CD4-positive, alpha-beta T cell treated with Interleukin-15 for 1 hour (primary cell): ENCODE measurements at places on chromosomes 1 and 21.

DNA sequence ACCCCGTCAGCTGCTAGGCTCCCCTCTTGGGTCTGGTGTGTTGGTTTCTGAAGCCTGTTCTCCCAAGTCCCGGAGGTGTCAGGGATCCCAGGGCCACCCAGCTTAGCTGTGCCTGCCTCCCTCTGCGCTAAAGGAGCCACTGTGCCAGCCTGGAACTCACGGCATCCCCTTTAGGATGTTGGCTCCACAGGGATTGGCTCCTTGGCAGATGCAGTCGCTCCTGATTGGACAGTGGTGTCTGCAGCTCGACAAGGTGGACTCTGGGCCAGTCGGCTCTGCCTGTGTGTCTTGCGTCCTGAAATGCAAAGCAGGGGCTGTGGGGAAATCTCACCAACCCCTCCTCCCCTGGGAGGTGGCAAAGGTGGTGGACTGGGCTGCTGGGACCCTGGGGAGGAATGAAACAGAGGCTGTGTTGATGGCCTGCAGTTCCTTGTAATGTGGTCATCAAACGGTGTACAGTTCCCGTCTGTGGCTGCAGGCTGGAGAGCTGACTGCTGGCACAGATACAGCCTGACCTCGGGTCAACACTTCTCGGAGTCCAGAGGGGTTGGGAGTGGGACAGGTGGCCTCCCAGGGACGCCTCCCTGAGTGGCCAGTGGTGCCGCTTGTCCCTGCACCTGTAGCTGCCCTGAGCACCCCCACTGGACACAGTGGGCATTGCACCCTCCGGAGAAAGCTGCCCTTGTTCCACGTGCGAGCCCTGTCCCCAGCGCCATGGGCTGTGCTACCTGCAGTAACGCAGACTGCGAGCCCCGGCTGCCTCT, 11.5 kb upstream of the KCNAB2 start:
- no peak for DNase-seq

DNA sequence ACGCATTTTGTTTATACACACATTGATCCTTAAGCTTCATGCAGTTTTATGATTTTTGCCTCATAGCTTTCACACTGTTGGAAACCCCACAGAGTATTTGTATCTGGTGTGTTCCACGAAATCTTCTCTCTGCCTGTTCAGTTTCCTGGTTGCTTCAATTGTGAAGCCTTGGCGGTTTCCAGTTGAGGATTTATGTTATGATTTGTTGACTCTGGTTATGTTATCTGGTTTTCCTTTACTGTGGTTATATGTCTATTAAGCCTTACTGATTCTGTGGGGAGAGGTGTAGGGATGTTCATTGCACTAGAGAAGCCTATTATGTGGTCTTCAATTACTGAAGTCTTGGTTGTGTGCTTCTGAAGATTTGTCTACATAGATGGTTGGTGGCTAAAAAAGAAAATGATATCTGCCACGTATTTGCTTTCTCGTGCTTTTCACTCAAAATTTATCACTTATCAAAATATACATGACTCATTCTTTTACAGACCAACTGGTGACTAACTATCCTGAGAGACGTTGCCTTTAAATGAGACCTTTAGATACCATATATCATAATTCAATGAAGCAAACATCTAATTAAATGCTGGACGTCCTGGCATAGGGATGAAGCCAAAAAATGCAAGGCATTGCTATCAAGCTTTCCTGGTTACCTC, 488.0 kb upstream of the B3GALT2 start:
- DNase-seq: no peak

DNA sequence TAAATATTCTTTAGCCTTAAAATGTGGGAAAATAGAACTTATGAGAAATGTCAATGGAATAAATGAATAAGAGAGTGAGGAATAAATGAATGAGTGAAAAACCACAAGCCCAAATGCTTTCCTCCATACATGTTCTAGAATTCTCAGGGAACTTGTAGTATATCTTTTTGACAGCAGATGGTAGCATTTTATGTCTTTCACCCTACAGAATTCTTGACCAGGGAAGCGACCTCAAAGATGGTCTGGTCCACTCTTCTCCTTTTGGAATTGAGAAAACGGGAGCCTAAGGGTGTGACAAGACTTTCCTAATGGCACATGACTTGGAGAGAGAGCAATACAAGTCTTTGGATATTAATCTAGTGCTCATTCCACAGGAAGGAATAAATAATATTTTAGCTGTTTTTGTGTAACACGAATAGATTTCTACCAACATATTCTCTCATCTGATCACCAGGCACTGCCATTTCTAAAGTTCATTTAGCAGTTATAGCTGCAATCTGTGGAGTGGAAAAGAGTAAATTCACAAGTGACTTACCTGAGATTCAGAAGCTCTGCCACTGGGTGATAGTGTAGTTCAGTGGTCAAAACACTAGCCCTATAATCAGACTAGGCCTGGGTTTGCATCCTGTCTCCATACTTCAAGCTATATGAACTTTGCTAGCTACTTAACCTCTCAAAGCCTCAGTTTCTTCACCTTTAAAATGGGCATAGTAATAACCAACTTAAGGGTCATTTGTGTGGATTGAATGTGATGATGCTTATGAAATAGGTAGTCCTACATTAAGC, 15.0 kb upstream of the F5 start:
- no peak for DNase-seq

DNA sequence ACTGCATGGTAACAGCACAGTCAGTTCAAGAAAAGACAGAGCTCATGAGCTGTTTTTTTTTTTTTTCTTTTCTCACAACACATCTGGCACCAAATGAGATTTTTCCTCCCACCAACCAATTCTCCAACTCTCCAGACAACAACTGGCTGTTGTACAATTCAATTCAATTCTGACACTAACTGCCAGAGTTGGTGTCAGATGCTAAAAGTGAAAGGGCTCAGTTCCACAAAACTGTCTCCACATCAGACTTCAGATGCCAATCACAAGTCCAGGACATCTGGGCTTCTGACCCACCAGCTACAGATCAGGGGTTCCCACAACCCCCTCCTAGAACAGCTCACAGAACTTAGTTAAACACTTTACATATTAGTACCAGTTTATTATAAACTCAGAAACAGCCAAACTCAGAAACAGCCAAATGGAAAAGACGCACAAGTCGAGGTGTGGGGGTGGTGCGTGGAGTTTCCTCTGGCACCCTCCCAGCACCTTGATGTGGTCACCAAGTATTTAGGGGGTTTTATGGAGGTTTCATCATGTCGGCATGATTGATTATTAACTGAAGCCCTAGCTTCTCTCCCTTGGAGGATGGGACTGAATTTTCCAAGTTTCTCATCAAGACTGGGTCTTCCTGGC, 39.2 kb upstream of the LRRC8D start:
- DNase-seq: peak; percentile 27

DNA sequence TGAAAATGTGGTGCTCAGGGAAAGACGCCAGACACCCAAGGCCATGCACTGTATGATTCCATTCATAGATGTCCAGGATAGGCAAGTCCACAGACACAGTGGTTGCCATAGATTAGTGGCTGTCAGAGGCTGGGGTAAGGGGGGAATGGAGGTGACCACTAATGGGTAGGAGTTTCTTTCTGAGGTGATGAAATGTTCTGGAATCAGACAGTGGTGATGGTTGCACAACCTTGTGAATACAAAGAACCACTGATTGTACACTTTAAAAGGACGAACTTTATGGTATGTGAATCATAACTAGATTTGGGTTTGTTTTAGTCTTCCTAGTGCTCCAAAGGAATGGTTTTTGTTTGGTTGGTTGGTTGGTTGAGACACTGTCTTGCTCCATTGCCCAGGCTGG, 51.7 kb downstream of the PRAMEF20 start:
- DNase-seq: no peak

DNA sequence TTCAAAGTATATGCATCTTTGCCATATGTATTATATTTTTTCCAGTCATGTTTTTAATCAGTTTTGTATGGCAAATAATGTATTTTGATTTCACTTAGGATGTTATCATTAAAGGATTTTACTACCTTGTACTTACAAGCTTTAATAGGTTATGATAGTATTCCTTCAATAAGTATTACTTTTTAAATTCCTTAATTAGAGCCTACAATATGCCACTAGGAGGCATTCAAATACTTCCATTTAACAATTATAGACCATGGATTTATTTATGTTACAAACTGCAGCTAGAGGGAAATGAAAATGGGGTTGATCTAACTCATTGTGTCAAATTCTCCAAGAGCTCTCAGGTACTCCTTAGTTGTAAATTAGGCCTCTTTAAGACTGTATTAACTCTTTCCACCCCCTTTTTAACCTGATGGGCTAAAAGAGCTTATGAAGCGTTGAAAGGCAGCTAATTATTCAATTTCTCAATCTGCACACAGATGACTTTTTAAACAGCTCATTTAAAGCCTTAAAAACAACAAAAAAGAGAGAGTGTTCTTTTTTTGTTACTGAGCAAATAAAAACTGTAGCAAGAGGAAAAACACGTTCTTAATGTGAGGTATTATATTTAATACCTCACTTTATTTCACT, 156.2 kb downstream of the DENND1B start:
- DNase-seq: no peak

- no peak for DNase-seq
Observed at GRCh38 chr21:39700318-39700717, 44.7 kb upstream of the IGSF5 start.

DNA sequence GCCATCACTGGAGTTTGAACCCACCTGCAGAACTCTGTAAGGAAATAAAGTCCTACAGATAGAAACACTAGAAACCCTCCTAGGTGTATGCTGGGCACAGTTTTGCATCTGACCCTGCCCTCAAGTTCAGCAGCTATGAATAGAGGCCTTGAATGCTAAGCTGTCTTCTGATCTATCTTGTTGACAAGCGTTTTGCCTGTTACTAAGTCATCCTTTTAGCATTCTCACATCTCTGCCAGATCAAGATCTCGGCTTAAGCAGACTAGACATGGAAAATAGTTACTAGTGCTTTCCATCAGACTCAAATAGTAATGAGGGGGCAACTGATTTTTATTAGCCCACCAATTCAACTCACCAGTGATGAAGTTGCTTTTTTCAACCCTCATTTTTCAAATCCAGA, 10.5 kb downstream of the TBX15 start:
- DNase-seq: no peak

DNA sequence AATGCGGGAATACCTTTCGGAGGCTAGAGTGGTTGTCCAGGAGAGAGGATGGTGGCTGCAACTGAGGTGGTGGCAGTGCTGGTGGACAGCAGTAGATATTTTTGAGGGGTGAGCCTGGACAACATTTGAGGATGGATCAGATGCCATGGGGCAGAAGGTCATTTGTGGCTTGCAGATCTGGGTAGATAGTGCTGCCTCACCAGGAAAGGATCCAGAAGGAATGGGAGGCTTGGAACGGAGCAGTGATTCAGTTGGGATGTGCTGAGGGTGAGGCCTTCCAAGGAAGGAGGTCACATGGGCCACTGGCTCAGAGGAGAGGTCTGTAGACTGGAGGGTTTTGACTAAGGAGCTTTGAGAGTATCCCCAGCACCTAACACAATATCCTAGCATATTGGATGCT, 110.8 kb upstream of the KAZN start:
- DNase-seq: no peak

GRCh38 chr1:154983776-154984466, 777 bp downstream of the FLAD1 start:
- DNase-seq: no peak

DNA sequence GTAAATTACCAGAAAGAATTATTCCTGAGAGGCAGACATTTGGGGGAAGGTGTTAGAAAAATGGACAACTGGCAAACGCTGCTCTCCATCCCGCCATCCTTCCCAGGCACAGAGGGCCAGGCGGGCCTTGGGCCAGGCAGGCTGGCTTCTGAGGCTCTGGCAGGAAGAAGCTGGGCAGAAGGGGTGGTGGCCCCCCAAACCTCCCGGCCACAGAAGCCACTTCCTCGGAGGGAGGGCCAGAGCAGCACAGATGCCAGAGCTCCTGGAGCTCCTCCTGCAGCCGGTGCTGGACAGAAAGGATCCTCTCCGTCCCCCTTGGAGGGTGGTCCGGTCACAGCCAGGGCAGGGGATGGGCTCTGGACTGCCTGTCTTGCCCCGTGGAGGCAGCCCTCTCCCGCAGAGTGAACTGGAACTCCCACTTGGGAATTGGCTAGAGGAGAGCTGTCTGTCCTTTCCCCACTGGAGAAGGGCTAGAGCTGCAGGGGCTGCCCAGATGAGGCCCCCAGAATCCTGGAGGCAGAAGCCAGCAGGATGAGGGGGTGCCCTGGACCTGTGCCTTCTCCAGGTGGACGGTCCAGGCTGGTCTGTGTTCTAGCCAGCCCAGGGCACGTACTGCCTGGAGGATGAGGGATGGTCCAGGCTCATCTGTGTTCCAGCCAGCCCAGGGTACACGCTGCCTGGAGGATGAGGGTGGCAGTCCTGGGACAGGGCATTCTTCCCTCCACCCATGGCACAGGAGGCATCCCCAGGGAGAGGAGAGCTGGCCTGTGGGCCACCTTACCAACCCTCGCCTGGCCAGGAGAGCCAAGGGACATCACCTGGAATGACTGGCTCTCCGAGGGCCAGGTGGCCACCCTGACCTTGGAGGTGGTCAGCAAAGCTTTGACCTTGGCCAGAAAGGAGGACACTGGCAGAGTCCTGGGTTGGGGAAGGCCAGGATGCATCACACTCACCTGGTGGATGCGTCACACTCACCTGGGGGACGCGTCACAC, 47.4 kb upstream of the ACTRT2 start:
- no peak for DNase-seq

GRCh38 chr1:117114877-117115276, 6.7 kb downstream of the TRIM45 start:
- DNase-seq: no peak

DNA sequence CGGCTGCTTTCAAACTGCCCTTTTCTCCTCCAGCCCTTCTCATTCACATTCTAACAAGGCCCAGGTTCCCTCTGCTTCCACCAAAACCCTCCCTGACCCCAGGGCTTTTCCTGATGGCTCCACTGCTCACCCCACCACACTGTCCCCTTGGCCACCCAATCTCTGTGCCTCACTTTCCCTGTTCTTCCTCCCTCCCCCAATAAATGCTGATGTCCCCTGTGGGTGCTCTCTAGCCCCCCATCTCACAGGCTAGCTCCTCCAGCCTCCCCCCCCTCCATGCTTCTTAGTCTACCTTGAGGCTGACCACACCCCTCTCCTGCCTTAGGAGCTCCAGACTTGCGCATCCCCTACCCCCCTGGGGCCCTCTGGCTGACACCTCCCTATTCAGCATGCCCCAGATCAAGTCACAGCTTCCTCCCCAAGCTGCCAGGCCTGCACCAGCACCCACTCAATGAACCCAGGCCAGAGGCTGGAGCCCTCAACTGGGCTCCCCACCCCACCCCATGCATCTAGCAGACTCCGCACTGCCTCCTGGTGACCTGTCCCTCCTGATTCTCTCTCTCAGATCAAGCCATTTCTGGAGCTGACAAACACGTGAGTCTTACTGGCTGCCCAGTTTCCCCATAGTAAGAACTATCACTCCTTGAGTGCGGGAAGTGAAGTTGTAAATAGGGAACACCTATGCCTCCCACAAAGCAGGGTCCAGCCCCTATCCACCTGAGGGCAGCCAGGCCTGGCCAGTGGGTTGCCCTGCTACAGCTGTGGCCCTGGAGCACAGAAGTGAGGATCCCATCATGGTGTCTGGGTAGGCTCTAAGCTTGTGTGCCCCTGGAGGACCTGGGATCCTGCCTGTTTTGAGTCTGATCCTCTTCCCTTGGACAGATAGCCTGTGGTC, 117.9 kb downstream of the DMRTB1 start:
- DNase-seq: peak; percentile 9
